ENCODE measurements at places on chromosomes 16 and 17.

DNA sequence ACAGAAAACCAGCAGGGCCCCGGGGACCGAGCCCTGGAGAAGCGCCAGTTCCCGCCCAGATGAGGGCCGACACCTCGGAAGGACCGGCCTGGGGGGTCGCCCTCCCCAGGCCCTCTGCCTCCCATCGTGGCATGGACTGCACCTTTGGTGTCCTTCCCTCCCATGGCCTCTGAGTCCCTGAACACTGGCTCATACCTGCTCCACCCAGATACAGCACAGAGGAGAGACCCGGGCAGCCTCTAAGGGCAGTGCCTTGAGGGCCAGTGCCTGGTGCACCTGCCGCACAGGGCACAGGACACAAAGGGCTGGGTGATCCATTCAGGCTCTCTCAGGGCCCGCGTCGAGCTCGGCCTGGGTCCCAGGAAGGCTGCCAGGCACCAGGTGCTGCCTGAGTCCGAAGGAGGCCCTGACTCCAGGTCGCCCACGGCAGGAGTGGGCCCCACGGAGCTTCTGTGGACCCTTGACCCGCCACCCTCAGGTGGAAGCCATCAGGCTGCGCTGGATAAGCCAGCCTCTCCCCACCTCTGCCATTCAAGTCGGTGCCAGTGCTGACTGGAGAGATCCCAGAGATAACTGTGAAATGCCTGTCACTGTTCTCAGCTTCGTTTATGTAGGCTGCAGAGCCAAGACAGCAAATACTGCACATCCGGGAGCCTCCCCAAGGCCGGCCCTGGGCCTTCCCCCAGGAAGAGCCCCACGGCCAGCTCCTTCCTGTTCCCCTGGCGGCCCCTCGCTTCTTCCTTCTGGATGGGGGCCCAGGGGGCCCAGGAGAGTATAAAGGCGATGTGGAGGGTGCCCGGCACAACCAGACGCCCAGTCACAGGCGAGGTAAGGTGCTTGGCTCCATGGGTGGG is at the start of gene ZG16B:
ZG16B (plus strand) TSS at position 803 of the 854 bp plus-strand sequence. CDS start 139 bp downstream, outside the sequence.
- H3K27me3 ChIP-seq = peaks cover 77% of the 10 kb centered on the region
- DNase-seq = no peak

DNA sequence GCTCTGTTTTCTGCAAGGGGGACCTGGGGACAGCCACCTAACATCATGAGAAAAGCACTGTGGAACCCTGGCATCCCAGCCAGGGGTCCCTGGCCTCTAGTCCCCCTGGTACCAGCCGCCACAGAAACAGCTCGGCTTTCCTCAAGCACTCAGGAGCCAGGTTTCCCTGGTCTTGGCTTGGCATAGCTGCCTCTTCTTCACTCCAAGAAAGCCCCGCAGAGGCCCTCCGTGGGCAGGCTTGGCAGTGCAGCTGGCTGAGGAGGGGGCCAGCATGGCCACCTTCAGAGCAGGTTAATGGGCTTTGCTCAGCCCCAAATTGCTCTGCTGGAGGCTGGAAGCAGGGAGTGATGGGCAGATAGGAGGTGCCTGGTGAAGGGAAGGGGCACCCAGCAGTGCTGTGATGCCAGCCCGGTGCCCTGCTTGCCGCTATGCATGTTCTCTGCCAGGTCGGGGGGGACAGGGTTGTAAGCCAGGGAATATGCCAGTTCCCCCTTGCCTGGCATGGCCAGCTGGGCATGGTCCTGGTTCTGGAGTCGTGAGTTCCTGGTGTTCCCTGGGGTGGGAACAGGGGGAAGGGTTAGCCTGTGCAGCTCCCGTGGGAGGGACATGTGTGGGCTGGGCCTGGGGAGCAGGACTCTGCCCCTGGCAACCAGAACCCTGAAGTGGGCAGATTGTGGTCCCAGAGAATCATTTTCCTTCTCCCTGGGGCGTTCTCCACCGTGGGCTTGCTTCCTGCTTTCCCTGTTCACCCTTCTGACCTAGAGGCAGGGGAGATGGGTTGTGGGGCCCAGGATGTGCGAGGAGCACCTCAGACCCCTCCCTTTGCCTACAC is 3.2 kb downstream of the ANKRD13B start:
- no peaks in the 10 kb centered on the region for H3K36me3 ChIP-seq
- no peak for DNase-seq
- no peak overlapping the region for H3K4me3 ChIP-seq

- peaks cover 64% of the 10 kb centered on the region for H3K36me3 ChIP-seq
- H3K27ac ChIP-seq = peak overlapping the region; percentile 76
- peaks cover 74% of the 10 kb centered on the region for H3K4me1 ChIP-seq
- no peaks in the 10 kb centered on the region for H3K27me3 ChIP-seq
- peak; percentile 61 for DNase-seq
- no peak overlapping the region for H3K4me3 ChIP-seq
Observed at GRCh38 chr16:85601730-85602401, 11.3 kb upstream of the GSE1 start.

- no peaks in the 10 kb centered on the region for H3K27me3 ChIP-seq
- H3K27ac ChIP-seq = no peak overlapping the region
- no peak for DNase-seq
- no peaks in the 10 kb centered on the region for H3K36me3 ChIP-seq
Observed at GRCh38 chr16:56269281-56269680, 78.0 kb downstream of the GNAO1 start.

GRCh38 chr17:1732833-1733321 is 8.4 kb downstream of the WDR81 start:
- no peak overlapping the region for H3K4me3 ChIP-seq
- no peaks in the 10 kb centered on the region for H3K27me3 ChIP-seq
- peaks cover 16% of the 10 kb centered on the region for H3K36me3 ChIP-seq
- no peak overlapping the region for H3K27ac ChIP-seq
- no peak for DNase-seq

GRCh38 chr16:73853968-73854367 is 442.6 kb upstream of the PSMD7 start:
- no peaks in the 10 kb centered on the region for H3K4me1 ChIP-seq
- no peak overlapping the region for H3K27ac ChIP-seq
- no peak for DNase-seq
- H3K4me3 ChIP-seq = no peak overlapping the region
- H3K36me3 ChIP-seq = no peaks in the 10 kb centered on the region

GRCh38 chr17:57484826-57485565 is 228.7 kb downstream of the MSI2 start:
- H3K4me1 ChIP-seq = peaks cover 11% of the 10 kb centered on the region
- no peak overlapping the region for H3K27ac ChIP-seq
- no peaks in the 10 kb centered on the region for H3K27me3 ChIP-seq

DNA sequence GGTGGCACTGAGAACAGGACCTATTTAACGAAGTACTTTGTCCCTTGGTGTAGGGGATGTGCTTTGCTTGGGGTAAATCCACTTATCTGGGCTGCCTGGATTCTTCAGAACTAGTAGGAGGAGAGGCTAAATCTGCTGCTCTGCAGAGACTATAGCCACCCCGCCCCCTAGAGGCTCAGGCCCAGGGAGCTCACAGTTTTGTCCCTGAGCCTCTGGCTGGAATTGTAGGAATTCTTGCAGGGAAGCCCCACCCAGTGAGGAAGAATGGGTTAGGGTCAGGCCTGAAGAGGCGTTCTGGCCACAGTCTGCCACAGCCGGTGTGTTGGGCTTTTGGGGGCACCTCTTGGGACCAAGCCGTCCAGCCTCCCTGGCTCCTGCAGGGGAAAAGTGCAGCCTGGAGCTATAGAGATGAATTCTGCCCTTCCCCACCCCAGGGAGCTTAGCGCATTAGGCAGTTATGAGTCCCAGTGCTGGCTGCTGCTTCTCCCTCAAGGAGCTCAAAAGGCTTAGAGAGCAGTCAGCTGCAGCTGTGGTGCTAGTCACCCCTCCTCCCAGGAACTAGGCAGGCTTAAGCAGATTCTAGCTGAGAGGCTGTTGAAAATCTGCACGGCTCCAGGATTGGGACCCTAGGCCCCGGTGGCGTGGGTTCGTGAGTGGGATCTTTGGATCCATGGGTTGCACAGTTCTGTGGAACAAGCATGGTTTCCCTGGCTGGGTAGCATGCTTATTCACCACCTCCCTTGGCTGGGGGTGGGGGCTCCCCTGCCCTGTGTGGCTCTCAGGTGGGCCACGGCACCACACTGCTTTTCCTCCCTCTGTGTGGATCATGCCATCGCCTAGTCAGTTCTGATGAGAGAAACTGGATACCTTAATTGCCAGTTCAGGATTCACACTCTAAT is 237.4 kb upstream of the TOM1L1 start:
- no peak overlapping the region for H3K4me3 ChIP-seq
- no peak for DNase-seq
- H3K4me1 ChIP-seq = no peaks in the 10 kb centered on the region
- H3K36me3 ChIP-seq = no peaks in the 10 kb centered on the region
- H3K27me3 ChIP-seq = no peaks in the 10 kb centered on the region

- H3K4me1 ChIP-seq = peaks cover 4% of the 10 kb centered on the region
- H3K36me3 ChIP-seq = peaks cover 10% of the 10 kb centered on the region
- H3K27me3 ChIP-seq = no peaks in the 10 kb centered on the region
- H3K4me3 ChIP-seq = no peak overlapping the region
- DNase-seq = no peak
Observed at GRCh38 chr16:84497418-84498222, 6.8 kb downstream of the MEAK7 start.

DNA sequence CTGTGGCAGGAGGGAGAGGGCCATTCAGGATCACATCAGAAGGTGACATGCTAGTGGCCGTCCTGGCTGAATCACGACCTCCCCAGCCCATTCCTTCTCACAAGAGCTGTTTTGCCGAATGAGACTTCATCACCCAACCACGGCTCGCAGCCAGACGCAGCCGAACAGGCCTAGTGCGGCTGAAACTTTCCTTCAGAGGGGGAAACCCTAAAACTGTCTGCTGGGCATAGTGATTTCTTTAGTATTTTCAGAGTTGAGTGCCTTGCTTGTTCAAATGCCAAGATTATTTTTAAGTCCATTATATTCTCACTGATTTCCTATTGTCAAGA is 343.7 kb downstream of the CPPED1 start:
- peaks cover 27% of the 10 kb centered on the region for H3K27me3 ChIP-seq
- no peaks in the 10 kb centered on the region for H3K36me3 ChIP-seq
- H3K4me3 ChIP-seq = no peak overlapping the region

DNA sequence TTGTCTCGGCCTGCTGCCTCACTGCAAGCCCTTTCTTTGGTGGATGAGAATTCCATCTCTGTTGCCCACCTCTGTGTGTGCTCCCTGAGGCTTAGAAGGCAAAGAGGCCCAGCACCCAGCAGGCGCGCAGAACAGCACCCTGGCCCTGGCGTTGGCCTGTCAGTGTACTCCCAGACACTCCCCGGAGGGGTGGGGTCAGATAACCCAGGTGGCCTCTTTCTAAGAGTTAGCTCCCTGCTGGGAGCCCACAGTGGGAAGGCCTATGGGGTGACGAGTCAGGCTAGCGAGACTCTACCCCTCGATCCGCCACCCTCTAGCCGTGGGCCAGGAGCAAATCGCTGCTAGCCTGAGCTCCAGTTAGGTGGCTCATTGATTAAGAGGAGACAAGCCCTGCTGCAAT is 38.1 kb downstream of the SRL start:
- no peak overlapping the region for H3K4me3 ChIP-seq
- no peak for DNase-seq
- H3K27me3 ChIP-seq = peaks cover 14% of the 10 kb centered on the region
- H3K27ac ChIP-seq = no peak overlapping the region
- H3K36me3 ChIP-seq = no peaks in the 10 kb centered on the region

GRCh38 chr16:24848065-24848464 is 2.3 kb downstream of the SLC5A11 start:
- H3K27me3 ChIP-seq = 0 out of 2 replicates have a peak, but pooled peaks cover 3% of the 10 kb centered on the region
- peaks cover 31% of the 10 kb centered on the region for H3K4me1 ChIP-seq
- H3K4me3 ChIP-seq = no peak overlapping the region
- H3K27ac ChIP-seq = no peak overlapping the region

- no peaks in the 10 kb centered on the region for H3K4me1 ChIP-seq
- no peak for DNase-seq
- no peak overlapping the region for H3K4me3 ChIP-seq
Observed at GRCh38 chr17:68707031-68707430, 105.9 kb upstream of the FAM20A start.

GRCh38 chr16:89268987-89269735 is 51.7 kb downstream of the ZNF778 start:
- H3K4me1 ChIP-seq = peaks cover 25% of the 10 kb centered on the region
- DNase-seq = peak; percentile 16
- no peaks in the 10 kb centered on the region for H3K27me3 ChIP-seq
- no peak overlapping the region for H3K4me3 ChIP-seq

GRCh38 chr16:81601601-81602255 is 157.1 kb downstream of the CMIP start:
- no peak overlapping the region for H3K27ac ChIP-seq
- no peaks in the 10 kb centered on the region for H3K4me1 ChIP-seq
- no peak overlapping the region for H3K4me3 ChIP-seq
- H3K36me3 ChIP-seq = no peaks in the 10 kb centered on the region
- no peaks in the 10 kb centered on the region for H3K27me3 ChIP-seq

DNA sequence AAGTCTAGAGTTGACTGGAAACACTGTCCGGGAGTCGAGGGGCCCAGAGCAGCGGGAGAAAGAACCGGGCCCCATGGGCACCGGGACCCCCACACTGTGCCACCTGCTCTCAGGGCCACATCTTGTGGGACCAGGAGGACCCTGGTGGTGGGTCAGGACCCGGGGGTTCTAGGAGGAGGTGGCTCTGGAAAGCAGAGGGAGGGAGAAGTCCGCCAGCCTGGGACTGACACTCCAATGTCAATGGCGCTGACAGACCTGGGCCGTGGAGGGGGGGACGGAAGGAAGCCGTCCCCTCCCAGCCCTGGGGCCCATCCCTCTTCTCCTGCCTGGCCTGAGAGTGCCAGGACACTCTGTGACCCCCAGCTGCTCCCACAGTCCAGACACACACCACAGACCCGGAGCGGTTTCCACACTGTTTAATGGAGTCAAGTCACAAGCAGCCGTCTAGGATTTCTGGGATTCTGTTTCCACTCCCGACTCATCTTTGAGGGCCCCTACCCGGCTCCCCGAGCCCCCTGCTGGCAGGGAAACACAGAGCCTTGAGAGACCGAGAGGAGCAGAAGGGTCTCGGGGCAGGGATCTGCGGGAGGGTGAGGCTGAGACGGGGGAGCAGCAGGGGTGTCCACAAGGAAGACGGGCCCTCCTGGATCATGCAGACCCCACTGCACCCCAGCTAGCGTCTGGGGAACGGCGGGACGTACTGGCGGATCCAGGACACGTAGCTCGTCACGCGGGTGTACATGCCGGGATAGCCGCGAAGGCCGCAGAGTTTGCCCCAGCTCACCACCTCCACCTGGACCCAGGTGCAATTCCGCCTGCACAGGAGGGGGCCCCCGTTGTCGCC is 23.5 kb upstream of the UBE2I start:
- H3K27me3 ChIP-seq = peaks cover 31% of the 10 kb centered on the region
- no peaks in the 10 kb centered on the region for H3K36me3 ChIP-seq
- peaks cover 60% of the 10 kb centered on the region for H3K4me1 ChIP-seq
- DNase-seq = no peak
- H3K27ac ChIP-seq = no peak overlapping the region

- H3K4me1 ChIP-seq = peaks cover 10% of the 10 kb centered on the region
- H3K36me3 ChIP-seq = no peaks in the 10 kb centered on the region
- DNase-seq = no peak
- H3K27me3 ChIP-seq = no peaks in the 10 kb centered on the region
- no peak overlapping the region for H3K4me3 ChIP-seq
Observed at GRCh38 chr17:19299214-19299747, 62.1 kb downstream of the EPN2 start.

Data from K562 (cell line).